ENCODE measurements at places on chromosomes 1 and 21.

GRCh38 chr1:169146576-169147214, 40.2 kb downstream of the ATP1B1 start:
- DNase-seq: no peak

- DNase-seq: peak; percentile 23
Observed at GRCh38 chr21:42974832-42975820, 764 bp downstream of the PKNOX1 start.

- DNase-seq: no peak
Observed at GRCh38 chr21:16751695-16752474, 761.0 kb upstream of the CXADR start.

GRCh38 chr1:151692226-151692625, 24.4 kb downstream of the CELF3 start:
- DNase-seq: no peak

DNA sequence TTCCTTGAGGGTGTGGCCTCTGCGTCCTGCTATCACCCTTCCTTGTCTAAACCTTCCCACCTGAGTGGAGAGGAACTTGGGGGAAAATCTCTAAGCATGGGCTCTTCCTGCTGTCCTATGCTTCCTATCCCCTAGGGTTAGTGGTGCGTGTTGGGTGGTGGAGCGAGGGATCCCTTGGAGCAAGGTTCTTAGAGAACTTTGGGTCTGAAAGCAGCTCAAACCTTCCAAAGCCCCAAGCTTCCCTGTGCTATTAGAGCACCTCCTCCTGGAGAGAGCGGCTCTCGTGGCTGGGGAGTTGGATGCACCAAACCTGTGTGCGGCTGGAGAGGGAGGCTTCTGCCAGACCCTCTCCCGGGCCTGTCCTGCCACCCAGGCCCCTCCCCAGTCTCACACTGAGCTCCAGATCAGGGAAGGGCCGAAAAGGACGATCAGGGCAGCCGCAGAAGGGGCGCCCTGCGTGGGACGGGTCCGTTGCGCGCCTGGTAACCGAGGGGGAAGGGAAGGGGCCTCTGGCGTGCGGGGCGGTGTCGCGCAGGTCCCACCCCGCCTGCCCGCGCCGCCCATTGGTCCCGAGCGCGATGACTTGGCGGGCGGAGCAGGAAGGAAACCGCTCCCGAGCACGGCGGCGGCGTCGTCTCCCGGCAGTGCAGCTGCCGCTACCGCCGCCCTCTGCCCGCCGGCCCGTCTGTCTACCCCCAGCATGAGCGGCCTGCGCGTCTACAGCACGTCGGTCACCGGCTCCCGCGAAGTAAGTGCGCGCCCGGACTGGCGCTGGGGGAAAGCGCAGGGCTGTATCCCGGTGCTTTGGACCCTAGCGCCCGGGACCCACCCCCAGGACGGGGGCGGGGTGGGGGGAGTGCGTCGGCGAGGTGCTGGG, at the start of gene SH3BGRL3:
Gene SH3BGRL3 (plus strand): TSS at position 631 of the 877 bp plus-strand sequence. CDS start 70 bp downstream, at position 701.
- peak; percentile 82 for DNase-seq

- no peak for DNase-seq
Observed at GRCh38 chr1:47791879-47792608, 205.1 kb downstream of the TRABD2B start.

GRCh38 chr1:169648709-169649108, 18.8 kb upstream of the SELP start:
- DNase-seq: no peak

DNA sequence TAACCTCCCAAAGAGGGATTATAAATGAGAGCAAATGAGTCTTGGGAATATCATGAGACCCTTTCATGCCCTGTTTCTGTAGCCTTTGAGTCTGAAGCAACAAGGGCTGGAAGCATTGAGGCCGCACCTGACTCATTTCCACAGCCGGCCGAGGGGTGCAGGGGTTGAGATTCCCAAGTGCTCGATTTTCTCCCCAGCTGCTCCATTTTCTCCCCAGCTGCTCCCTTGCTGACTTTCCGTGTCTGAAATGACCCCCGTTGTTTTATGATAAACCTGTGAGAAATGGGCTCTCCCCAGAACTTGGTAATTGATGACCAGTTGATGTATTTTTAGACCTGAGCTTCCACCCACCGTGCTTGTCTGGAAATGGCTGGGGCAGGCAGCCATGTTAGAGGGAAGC, 22.9 kb downstream of the SIM2 start:
- DNase-seq: no peak

DNA sequence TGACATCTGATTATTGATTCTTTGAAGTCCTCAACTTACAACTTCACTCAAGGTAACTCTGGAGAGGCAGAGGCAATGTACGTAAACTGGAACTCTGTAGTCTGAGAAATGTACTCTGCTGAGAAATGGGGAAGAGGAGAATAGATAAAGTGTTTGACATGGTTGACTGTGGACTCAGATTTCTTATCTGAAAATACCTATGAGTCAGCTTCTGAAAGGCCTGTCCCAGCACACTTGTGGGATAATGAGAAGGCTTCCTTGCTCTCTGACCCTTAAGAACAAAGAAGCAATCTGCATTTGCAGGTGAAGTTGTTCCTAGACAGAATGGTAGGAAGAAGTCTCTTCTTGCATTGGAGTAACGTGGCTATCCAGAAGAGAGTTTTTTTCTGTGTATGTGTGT, 1573.5 kb downstream of the BRINP3 start:
- no peak for DNase-seq

All from activated effector memory CD4-positive, alpha-beta T cell treated with Interleukin-2 at 50 U/mL for 16 hours (primary cell).